ENCODE measurements at places on chromosomes 3 and 15.

GRCh38 chr3:189531271-189531670 lies 99.9 kb upstream of the TP63 start:
- no peak for DNase-seq

GRCh38 chr3:54988838-54989630 lies 61.2 kb upstream of the LRTM1 start:
- no peak for DNase-seq

- no peak for DNase-seq
These were observed 12.6 kb upstream of the PLXND1 start for GRCh38 chr3:129618901-129619671.

DNA sequence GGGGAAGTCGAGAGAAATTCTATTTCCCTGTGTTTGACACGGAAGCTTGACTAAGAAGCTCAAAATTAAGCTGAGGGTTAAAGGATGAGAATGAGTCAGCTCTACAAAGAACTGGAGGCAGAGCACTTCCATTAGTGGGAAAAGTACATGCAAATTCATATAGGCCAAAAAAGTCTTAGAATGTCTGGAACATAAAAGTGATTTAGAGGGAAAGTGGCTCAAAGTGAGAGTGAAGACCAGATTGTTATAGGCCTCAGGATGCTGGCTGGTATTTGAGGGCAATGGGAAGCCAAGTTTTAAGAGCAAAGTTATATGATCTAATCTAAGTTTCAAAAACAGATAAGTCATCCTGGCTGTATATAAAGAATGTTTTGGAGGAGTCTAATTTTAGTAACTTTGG lies 857.3 kb downstream of the NAALADL2 start:
- DNase-seq: no peak

- DNase-seq: no peak
These were observed 19.7 kb downstream of the STARD5 start for GRCh38 chr15:81304226-81304625.
